ENCODE measurements at places on chromosomes 3 and 15.
A peak's percentile ranks its signal among the peaks of the same experiment; 100 is the strongest.

DNA sequence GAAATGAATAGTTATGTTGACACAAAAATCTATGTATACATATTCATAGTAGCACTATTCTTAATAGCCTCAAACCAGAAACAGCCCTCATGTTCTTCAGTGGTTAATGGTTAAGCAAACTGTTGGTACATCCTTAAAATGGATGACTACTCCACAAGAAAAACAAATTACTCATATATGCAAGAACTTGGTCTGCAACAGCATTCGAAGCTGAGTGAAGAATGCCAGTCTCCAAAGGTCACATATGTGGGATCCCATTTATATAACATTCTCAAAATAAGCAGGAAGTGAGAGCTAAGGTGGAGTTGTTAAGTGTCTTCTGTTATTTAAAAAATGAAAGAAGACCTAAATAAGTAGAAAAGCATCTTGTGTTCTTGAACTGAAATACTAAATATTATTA lies 365.7 kb downstream of the GABRG3 start:
- no peak for DNase-seq

DNA sequence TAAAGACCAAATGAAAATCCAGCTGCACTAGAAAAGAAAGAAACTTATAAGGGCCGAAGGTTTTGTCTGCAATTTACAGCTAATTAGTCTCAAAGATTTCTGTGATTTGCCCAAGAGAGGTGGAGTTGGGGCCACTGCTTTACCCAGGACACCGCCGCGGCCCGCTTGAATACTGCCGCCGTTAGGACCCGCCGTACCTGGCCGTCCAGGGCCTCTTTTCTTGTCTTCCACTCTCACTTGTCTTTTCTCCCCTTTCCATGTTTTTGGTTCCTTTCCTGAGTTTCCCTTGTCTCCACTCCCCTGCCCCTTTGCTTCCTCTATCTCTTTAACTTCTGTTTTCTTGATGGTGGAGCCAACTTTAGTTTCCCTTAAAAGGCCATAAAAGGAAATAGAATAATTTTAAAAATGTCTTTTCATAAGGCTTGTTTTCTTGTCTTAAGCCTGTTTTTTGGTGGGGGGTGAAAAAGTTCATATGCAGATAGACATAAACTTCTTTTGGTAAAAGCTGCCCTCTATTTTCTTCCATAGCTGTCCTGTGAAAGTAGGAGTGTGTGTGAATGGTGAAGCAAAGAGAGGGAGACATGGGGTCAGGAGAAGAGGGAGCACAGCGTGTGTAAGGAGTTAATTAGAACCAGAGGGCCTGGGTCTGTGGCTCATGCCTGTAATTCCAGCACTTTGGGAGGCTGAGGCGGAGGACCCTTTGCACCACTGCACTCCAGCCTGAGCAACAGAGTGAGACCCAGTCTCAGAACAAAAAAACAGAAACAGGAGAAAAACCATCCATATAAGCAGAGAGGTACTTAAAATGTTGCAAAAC lies 16.0 kb upstream of the CCNL1 start:
- no peak for DNase-seq

- peak; percentile 94 for DNase-seq
These were observed 559 bp downstream of the PKM start for GRCh38 chr15:72230197-72231065.

DNA sequence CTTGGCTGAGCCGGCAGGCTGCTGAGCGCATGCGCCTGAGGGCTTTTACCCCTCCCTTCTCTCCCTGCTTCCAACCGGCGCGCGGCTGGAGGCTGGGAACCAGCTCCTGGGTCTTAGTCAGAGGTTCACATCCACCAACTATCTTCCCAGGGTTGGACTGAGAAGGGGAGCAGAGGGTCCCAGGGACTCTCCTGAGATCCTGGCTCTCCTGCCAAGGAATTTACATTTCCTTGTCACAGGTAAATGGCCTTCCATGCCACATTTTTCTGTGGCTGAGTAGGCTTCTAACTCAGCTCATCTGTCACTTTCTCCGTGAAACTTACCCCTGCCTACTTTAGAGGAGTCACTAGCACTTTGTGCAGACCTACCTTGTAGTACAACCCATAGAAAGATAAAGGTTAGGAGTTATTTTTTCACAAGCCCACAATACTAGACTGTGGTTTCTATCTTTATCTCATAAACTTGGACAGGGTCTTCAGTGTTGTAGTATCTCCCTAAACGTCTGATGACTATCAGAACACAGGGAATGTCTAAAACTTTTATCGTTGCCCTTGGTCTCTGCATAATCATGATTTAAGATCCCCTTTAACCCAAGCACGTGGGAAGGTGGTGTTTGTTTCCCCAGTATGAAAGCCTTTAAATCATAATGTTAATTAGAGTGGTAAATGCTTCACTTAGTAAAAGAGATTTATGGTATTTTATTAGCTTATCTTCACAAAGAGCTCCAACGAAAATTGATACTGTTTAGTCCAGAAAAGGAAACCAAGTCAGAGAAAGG lies 638 bp upstream of the TBC1D5 start:
- DNase-seq: no peak

GRCh38 chr3:184952671-184953070 lies 140.7 kb downstream of the VPS8 start:
- DNase-seq: no peak

- no peak for DNase-seq
These were observed 33.1 kb downstream of the WNT5A start for GRCh38 chr3:55453886-55454496.

- DNase-seq: no peak
These were observed 195.6 kb downstream of the ZNF621 start for GRCh38 chr3:40720341-40720740.

- DNase-seq: no peak
These were observed 147.5 kb upstream of the VEPH1 start for GRCh38 chr3:157650699-157651098.

GRCh38 chr3:46422617-46423016 lies 15.6 kb downstream of the CCRL2 start:
- no peak for DNase-seq
